NCI-H460 (cell line): ENCODE measurements at places on chromosomes 12 and 14.

- DNase-seq = no peak
These were observed 9.6 kb downstream of the PTPN6 start for GRCh38 chr12:6960593-6961277.

DNA sequence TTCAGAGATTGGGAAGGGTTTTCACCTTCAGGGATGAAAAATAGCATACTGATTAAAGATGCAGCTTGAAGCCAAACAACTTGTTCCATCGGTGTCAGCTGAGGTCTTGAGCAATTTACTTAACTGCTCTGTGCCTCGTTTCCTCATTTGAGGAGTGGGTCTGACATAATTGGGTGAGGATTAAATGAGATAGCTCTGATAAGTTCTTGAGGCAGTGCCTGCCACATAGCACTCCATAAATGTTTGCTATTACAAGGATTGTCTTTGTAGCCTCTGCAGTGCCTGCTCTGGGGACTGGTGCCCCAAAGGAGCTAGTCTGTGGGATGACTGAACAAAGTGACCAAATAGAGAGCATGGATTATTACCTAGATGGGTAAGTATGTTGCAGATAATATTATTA, 50.6 kb downstream of the ATP23 start:
- DNase-seq = no peak

GRCh38 chr14:77599889-77600288, 16.5 kb downstream of the SPTLC2 start:
- DNase-seq = no peak

- no peak for DNase-seq
These were observed 64.1 kb upstream of the DYNC1H1 start for GRCh38 chr14:101900253-101900652.

DNA sequence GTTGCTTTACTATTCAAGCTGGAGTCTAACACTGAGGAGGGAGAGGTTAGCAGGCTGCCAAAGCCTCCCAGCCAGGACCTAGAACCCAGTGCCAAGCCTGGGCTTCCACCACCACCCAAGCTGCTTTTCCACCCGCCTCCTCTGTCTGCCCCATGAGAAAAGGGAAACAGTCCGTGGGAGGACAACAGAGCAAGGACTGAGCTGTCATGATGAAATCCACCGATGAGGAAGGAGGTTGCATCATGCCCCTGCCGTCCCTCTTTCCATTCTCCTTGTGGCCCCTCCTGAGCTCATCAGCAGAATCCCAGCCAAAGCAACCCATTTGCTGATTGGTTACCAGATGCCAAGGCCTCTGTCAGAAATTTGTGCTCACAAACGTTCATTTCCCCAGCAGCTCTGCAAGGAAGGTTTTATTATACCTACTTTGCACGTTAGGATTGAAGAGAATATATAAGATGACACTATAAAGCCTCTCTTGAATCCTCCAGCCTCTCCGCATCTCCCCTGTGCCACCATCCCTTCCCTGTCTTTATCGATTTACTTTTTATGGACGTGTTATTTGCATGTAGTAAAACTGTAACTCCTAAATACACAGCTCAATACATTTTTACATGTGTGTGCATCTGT, 6.3 kb upstream of the SERPINA1 start:
- DNase-seq = no peak

DNA sequence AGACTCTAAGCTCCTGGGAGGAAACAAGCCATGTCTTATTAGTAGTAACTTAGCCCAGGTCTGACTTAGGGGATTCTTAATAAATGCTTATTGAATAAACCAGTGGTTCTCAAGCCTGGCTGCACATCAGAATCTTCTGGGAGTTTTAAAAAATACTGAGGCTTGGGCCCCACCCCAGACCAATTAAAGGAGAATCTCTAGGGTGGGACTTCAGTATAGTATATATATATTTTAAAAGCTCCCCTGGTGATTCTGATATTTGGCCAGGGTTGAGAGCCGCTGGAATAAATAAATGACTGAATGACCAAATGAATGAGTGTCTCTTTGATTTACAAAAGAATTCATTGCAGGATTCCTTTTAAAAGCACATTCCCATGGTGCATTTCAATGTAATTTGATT, 151.5 kb upstream of the GSC start:
- no peak for DNase-seq

DNA sequence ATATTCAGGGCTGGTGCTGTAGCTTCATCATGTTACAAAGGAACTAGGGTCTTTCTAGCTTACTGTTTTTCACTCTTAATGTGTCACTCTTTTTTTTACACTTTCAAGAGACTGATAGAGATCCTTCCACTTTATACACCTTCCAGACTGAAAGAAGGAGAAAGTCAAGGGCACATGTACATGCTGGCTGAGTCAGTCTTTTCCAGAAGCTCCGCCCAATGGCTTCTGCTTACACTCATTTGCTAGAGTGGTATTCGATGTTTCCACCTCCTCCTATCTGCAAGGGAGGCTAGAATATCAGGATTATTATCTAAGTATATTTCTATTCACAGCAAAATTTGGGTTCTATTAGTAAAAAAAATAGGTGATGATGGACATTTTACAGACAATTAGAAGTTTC, 325.8 kb upstream of the OR4E1 start:
- DNase-seq = no peak

DNA sequence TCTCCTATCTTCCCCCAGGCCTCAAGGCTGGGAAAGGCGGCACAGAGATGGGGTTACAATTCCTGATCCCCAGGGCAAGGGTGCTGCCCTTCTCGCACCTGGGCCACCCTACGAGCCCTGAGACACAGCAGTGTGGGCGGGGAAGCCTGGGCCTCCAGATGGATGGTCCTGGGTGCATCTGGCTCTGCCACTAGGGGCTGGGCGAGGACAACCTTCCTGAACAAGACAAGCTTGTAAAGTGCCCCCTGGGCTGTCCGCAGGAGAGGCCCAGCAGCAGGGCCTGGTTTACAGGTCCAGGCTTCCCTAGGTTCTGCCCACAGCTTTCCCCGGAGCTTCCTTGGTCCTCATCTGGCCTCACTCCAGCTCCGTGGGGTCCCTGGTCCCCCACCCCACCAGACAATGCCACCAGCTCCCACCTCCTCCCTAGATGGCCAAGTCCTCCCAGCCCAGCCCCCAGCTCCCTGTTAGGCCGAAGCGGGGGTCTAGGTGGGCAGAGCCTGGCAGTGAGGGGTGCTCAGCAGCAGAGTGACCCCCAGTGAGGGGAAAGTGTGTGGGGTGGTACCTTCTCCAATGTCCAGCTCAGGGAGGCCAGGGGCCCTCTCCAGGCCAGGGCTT, 8.9 kb downstream of the ARL6IP4 start:
- no peak for DNase-seq
